ENCODE measurements at places on chromosomes 5 and 9.
A peak's percentile ranks its signal among the peaks of the same experiment; 100 is the strongest.

- DNase-seq = peak; percentile 65
Measured at GRCh38 chr5:144183254-144183889, 12.7 kb downstream of the KCTD16 start.

- DNase-seq = no peak
Measured at GRCh38 chr9:72185561-72185960, 36.3 kb downstream of the GDA start.

DNA sequence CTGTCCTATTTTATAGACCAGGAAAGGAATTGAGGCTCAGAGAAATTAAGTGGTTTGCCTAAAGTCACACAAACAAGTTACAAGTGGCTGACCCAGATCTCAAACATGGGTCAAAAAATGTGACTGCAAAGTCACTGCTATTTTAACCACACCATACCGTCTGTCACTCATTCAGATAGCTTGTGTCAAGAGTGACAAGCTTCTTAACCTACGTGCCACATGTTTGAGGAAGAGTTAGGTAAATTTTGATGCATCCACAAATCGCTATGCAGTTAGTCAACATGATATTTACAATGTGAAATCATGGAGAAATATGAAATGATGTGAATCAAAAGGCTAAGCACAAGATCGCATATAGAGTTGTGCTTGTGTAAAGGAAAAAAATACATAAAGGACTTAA, 22.7 kb upstream of the GNE start:
- no peak for DNase-seq

DNA sequence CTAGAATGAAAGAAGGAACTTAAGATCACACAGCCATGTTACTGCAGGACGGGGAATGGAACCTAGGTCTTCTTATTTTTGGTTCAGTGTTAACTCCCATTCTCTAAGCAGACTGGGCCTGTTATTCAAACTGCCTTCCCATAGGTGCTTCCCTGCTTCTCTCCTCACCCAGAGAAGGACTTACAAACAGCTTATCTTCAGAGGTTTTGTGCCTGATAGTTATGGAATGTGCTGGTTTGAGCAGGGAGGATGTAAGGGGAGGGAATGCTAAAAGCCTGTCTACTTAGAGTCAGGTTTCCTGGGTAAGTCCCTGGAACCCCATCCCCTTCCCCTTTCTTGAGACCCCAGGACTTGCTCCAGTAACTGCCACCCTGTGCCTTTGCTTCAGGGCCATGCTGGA, 4.2 kb upstream of the PSMD5 start:
- no peak for DNase-seq

- peak; percentile 75 for DNase-seq
Measured at GRCh38 chr9:79694676-79695400, 123.1 kb downstream of the TLE4 start.

DNA sequence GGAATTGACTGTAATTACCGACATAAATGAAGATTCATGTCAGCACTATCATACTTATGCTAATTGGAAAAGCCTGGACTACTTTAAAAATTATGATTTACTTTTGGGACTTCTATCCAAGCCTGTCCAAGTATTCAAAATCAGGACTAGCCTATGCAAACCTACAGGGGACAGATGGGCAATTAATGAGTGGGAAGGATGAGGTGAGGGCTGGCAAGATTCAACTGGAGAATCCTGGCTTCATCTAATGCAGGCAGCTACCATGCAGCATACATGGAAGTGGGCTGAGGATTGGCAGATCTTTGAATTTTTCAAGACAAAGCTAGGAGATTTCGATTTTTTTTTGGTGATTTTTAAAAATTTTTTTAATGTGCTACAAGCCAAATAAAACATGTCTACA, 532.6 kb downstream of the CSNK1G3 start:
- DNase-seq = no peak

- DNase-seq = peak; percentile 81
Measured at GRCh38 chr5:172713113-172713808, 57.7 kb downstream of the DUSP1 start.

DNA sequence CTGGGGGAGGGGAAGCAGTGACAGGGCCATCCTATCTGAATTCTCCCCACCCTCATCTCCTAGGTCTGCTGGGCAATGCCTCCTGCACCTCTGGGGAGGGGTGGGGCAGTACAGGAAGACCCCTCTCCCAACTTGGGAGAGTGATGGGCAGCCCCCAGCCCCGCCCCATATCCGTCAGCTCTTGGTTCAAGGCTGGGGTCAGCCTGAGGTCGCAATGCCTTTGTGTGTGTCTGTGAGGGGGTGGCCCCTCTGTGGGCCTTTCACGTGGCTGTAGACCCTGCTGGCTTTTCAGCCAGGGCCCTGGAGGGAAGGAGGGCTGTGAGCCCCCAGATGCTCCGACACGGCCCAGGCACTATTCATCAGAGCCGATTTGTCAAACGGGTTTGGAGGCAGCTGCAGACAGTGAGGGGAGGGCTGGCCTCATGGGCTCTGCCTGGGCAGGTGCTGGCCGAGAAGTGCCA, 49.5 kb upstream of the RNU6ATAC start:
- no peak for DNase-seq

Measured in SJSA1 (cell line).